AG04450 (cell line): ENCODE measurements at places on chromosomes 3 and 15.
A peak's percentile ranks its signal among the peaks of the same experiment; 100 is the strongest.

- peak; percentile 80 for DNase-seq
Measured at GRCh38 chr3:188594139-188594538, 440.2 kb downstream of the LPP start.

GRCh38 chr3:177378168-177378567 is 180.9 kb upstream of the TBL1XR1 start:
- DNase-seq, result no peak

- DNase-seq, result no peak
Measured at GRCh38 chr15:59491062-59491461, 53.1 kb downstream of the FAM81A start.

DNA sequence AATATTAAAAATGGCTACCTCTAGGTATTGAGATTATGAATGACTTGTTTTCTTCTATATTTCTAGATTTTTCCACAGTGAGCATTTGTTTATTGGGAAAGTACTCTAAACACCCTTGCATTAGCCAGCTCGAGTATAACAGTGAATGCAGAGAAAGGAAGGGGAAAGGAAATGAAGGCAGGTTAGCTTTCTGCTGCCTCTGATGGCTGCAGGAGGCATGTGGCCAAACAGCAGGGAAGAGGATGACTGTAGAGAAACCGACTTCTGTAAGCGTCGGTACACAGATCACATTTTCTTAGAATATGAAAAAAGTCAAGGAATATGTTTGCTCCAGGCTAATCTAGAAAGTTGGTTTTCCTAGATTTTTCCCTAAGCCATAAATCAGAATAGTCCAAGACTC is 19.8 kb downstream of the GNB5 start:
- DNase-seq, result no peak

GRCh38 chr15:63938486-63939061 is 104.8 kb upstream of the HERC1 start:
- DNase-seq, result no peak

GRCh38 chr3:185693985-185694653 is 108.0 kb downstream of the SENP2 start:
- no peak for DNase-seq

DNA sequence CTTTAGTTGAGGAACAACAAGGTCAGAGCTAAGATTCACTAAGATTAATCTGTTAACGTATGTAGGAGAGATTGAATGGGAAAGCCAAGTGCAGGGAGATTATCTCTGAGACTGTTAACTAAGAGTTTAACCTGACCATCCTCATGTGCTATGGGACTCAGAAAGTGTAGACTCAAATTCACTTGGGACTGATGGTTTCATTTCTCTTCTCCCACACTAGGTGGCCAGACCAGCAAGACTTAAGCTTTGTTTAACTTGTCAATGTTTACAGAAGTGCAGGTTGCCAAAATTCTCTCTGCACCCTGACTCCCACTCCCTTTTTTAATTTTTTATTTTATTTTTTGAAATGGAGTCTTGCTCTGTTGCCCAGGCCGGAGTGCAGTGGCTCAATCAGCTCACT is 6.3 kb upstream of the HEXA start:
- DNase-seq, result no peak

DNA sequence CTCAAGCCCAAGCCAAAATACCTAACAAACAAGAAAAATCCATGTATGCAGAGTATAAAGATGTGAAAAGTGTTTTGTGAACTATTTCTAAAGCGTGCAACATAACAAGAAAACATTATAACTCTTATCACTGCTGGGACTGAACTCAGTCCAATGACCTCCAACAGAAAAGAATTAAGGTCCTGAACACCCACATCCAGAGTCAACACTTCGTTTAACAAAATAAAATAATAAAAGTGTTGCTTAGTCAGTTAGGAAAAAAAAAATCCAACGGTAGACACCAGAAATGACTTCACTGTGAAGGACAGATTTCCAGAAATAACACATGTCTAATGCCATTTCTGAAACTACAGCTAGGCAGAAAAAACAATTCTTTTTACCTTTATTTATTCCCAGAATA is 28.0 kb downstream of the MB21D2 start:
- no peak for DNase-seq

DNA sequence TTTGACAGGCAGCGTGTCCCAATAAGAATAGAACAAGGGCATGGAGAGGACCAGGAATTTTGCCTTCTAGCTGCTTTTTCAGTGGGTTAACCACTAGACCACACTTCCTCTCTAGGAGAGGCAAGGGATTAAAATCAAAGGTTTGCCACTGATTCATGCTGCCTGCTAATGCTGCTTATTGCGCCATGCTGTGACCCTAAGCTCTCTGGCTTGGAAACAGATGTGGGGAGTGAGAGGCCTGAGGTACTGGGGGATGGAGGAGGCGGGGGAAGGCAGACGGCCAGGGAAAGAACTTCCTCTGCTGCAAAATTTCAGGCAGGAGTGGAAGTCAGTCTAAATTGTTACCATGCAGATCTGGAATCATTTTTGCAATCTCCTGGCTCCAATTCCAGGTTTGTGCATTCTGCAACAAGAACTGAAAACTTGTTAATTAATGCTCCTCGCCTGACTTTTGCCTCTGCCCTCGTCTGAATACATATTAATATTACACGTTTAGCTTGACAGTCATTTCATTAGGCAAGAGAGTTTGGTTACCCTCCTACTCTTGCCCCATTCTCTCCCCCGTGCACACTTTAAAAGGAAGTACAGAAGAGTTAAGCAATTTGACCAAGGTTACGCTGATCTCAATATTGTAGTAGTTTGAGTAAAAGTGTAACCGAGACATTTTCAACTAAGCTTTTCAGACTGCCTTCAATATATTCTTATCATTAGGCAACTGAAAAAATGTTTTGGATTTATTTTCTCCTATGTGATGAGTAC is 121.7 kb upstream of the SPRED1 start:
- DNase-seq, result peak; percentile 93

DNA sequence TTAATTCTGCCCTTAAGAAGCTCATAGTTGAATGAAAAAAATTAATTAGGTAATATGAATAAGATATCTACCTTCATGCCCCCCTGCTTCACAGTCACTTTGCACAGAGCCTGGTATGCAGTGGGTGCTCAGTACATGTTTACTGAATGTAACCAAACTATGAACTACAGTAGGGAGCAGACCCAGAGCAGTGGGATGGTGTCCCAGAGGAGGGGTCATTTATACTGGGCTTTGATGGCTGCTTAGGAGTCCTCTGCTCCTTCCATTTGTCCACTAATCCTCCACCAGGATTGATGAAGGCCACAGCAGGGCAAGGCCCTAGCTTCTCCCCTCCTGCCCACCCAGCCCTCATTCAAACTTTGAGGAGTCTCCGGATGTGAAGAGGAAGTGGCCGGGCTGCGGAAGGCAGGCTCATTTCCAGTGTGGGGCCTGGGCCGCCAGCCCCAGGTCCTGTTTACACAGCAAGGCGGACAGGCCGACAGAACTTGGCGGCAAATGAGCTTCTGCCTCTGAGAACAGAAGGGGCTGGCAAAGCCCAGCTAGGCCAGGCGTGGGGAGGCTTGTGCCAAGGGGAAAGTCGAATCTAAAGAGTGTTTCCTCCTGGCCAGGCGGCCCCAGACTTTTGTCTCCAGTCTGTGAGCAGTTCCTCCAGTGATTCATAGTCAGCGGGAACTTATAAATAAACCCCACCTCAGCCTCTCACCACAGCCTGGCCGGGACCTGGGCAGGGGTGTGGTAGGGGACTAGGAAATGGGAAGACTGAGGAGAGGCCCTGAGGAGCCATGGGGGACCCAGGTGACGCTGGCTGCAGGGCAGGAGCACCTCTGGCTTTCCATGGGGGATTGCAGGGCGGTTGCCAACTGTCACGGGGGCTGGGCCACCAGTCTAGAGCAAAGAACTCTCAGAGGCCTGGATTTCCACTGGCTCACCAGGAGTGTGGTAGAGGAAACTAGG is 51.6 kb upstream of the LCTL start:
- DNase-seq, result peak; percentile 38

DNA sequence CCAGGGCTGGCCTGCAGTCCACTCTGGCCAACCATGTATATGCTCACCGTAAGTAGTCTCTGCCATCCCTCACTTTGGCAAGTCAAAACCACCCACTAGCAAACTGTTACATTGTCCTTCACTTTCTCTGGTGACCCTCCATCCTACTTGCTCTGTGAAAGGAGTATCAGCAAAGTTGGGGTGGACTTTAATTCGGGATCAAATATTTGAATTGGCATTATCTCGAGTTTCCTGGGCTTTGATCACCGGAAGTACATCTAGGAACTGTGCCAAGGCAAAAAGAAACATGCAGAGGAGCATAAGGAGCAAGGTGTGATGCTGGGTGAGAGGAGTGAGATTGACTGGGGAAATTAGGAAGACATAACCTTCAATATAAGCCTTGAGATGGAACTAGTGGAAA is 188.9 kb upstream of the P2RY1 start:
- no peak for DNase-seq

GRCh38 chr3:5195605-5196004 is 8.1 kb downstream of the EDEM1 start:
- no peak for DNase-seq

DNA sequence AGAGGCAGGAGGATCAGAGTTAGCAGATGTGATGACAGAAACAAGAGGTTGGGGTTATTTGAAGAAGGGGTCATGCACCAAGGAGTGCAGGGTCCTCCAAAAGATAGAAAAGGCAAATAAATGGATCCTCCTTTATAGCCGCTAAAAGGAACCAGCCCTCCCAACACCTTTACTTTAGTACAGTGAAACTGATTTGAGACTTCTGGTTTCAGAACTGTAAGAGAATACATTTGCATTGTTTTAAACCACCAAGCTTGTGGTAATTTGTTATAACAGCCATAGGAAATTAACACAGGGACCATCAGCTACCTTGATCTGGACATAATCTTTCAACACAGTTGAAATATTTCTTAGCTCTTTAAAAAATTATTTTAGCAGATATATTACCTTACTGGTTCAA is 166.6 kb downstream of the TIGIT start:
- no peak for DNase-seq

- DNase-seq, result no peak
Measured at GRCh38 chr3:126180477-126181397, at the start of gene ALDH1L1. Gene ALDH1L1, minus strand, starts transcription at chr3:126180586. Its CDS starts 19,607 bp downstream, at chr3:126160979.

- no peak for DNase-seq
Measured at GRCh38 chr3:171384101-171384891, 75.9 kb downstream of the TNIK start.

GRCh38 chr3:49523756-49524747 is 30.2 kb upstream of the BSN start:
- DNase-seq, result no peak

DNA sequence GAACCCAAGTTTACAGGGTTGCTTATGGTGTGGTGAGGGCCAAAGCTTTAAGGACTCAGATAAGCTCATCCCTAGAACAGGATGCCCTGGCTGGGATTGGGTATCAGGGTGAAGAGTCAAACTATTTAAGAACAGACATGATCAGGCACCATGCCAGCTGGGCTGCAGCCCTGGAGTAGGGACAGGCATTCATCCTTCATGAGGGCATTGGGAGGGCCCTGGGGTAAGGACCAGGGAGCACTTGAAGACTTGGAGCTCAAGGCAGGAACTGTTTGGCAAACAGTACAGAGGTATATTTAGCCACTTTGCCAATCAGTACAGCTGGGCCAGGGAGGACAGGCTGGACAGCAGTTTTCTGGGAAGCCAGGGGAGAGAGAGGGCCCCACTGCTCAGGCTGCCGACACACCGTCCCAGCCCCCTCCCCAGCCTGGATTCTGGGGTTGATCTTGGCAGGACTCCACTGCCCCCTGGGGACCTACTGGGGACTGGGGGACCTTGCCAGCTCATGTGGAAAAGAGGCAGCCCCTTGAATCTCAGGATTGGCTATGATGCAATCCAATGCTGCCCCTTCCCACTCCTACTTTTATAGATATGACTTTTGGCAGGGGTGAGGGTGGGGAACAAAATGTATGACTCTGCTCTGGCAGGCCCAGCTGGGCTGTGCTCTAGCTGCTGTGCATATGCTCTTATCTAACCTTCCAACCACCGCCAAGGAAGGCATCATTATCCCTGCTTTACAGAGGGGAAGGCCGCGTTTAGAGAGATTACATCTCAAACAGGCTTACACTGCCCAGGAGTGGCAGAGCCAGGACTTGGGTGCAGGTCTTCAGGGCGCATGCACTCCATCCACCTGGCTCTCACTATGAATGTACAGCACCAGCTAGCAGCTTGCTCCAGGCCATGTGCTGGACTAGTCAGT is 2.3 kb downstream of the PLA2G4E start:
- no peak for DNase-seq

DNA sequence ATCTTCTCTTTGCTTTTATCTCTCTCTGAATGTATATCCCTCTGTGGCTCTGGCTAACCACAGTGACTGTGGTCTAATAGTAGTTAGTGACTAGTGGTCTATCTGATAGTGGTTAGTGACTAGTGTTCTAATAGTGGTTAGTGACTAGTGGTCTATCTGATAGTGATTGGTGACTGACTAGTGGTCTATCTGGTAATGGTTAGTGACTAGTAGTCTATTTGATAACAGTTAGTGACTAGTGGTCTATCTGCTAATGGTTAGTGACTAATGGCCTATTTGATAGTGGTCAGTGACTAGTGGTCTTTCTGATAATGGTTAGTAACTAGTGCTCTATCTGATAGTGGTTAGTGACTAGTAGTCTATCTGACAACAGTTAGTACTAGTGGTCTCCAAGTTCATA is 110.5 kb downstream of the MDFIC2 start:
- DNase-seq, result no peak

GRCh38 chr3:153209596-153209995 is 47.6 kb downstream of the RAP2B start:
- no peak for DNase-seq

- no peak for DNase-seq
Measured at GRCh38 chr15:56034514-56034913, 41.1 kb upstream of the NEDD4 start.

- DNase-seq, result peak; percentile 71
Measured at GRCh38 chr3:52428151-52429005, 16.5 kb downstream of the SEMA3G start.

DNA sequence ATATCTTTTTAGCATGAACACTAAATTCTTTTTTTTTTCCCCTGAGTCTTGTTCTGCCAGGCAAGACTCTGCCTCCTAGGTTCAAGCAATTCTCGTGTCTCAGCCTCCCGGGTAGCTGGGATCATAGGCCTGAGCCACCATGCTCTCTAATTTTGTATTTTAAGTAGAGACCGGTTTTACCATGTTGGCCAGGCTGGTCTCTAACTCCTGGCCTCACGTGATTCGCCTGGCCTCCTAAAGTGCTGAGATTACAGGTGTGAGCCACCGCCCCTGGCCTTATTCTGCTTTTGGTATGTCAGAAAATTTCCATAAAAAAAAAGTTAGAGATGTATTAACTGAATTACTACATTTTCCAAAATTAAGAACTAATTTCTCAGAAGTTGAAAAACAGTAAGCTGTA is 14.3 kb downstream of the RAB11A start:
- DNase-seq, result no peak
